ENCODE measurements at places on chromosomes 6 and 20.
A peak's percentile ranks its signal among the peaks of the same experiment; 100 is the strongest.

DNA sequence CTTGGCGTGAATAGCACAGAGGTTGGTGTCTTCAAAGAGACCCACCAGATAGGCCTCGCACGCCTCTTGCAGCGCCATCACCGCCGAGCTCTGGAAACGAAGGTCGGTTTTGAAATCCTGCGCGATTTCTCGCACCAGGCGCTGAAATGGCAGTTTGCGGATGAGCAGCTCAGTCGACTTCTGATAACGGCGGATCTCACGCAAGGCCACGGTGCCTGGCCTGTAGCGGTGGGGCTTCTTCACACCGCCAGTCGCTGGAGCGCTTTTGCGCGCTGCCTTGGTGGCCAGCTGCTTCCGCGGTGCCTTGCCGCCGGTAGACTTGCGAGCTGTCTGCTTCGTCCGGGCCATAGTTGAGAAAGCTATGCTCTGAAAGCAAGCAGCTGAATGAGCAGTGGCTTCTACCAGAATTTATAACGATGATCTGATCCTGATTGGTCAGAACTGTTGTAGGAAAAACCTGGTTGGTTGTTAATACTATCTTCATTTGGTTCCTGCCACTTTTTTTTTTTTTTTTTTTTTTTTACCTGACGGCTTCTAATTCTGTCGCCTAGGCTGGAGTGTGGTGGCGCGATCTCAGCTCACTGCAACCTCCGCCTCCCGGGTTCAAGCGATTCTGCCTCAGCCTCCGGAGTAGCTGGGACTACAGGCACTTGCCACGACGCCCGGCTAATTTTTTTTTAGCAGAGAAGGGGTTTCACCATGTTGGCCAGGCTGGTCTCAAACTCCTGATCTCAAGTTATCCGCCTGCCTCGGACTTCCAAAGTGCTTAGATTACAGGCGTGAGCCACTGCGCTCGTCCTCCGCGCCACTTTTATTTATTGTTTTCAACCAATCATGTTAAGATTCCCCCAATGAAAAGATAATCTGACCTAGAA is 21.5 kb downstream of the OR2B2 start:
- DNase-seq: peak; percentile 64

DNA sequence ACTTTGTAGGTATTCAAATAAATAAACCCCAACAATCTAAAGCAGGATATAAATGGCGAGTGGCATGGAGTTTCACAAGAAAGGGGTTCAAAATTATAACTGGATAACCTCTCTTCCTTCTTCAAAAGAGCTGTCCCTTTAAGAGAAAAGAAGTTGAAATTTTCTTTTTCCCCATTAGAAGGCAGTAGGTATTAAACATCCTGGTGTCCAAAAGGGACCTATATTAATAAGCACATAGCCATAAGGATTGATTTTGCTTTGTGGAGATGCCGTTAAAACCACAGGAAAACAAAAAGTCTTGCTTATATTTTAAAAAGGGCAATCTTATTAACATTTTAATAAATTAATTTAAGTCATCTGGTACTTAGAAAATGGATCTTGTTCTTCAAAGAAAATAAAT is 76.5 kb downstream of the LYRM4 start:
- no peak for DNase-seq

DNA sequence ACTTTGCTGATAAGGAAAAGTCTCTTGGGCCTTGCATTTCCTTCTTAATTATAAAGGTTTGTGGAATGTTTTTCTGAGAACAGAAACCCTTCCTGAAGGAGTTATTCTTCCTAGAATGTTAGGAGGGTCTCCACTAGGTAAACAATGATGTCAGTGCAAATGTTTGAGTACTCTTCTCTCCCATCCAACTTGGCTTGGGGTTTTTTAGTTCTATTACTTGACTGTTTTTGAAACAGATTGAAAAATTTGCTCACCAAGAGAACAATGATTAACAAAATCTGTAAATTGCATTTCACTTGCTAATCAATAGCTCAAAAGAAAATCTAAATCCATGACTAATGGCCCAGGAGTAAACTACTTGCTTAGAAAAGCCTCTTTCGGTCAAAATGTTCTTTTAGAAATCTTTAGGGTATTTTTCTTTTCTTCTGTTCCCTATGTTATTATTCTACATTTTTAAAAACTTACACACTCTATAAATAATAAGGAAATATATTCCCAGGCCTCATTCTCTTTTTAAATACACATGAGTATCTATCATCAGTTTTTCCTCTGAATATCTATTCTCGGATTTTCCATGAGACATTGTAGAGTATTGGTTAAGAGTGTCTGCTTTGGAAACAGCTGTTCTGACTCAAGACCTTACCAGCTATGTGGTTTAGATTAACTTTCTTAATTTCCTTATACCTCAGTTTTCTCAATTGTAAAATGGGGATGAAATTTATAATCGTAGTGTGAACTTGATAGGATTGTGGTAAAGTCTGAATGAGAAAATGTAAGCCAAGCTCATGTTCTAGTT is 234.2 kb upstream of the CITED2 start:
- no peak for DNase-seq

DNA sequence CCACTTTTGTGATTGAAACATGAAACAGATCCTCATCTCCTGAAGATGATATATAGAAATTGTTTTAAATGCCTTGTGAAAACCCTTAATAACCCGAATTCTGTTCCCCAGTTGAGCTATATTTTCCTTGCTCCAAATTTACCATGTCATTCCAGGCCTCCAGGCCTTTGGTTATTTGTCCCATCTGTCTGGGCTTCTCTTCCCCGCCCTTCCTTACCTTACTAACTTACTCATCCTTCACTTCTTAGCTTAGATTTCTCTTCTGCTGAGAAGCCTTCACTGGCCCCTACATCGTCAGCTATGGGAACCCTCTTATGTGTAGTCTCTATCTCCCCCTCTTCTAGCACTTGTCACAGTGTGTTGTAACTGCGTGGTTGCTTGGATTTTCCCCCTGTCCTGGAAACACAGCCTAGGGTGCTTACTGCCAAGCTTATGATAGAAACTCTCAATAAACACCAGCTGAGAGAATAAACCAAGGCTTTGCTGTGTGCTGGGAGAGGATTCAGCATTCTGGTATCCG is 68.6 kb downstream of the SGK1 start:
- DNase-seq: no peak

- no peak for DNase-seq
These were observed 13.1 kb upstream of the DCBLD1 start for GRCh38 chr6:117469356-117469755.

DNA sequence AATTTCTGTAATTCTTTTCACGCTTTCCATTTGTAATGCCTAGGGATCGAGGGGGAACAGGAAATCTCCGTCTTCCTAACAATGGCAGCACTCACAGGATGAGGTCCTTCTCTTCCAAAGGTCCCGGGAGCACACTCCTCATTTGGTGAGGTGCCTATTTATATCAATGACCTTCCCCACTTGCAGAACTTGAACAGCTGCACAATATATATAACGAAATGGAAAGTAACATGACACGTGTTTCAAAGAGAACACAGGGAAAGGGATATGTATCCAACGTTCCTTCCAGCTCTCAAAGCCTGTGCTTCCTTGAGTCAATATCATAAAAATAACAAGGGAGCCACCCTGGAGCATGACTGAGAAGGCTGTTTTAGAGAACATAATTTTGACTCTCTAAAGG is 78.6 kb upstream of the RBM24 start:
- DNase-seq: no peak

DNA sequence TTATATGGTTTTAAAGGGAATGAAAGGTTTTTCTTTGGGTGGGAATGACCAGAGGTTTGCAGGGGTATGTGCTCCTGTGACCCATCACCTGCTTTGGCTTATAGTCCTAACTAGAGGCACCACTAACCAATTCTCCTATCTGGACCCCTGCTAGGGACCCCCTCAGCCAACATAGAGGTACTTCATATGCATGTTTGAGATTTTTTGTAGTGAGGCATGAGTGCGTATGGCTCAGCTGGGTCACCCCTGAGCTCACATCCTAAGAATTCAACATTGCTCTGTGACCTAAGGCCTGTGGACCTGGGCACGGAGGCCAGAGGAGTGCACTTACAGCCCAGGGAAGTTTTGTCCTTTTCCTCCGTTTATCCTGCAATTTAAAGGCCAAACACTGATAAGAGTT is 68.4 kb upstream of the EEF1E1 start:
- DNase-seq: no peak

- no peak for DNase-seq
These were observed 860.8 kb upstream of the MAP3K7 start for GRCh38 chr6:91447530-91448254.

GRCh38 chr6:36824253-36824652 is 15.0 kb downstream of the CPNE5 start:
- no peak for DNase-seq

- no peak for DNase-seq
These were observed 23.3 kb upstream of the NHSL1 start for GRCh38 chr6:138522611-138523010.

DNA sequence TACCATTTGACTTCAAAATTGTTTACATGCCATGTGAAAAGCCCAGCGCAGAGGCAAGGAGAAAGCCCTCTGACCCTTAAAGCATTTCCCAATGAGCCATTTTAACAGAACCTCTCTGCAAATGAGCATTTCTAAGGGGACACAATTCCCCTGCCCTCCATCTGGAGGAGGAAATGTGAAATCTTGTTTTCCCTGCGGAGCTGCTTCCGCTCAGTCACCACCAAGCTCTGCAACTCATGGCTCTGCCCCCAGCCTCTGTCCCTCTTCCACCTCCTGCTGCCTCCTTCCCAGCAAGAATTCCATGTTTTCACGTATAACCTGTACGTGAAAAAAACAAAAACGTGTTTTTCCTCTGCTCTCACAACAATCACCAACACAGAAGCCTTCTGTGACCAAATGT is 12.3 kb downstream of the RIN2 start:
- DNase-seq: no peak

- DNase-seq: no peak
These were observed 22.7 kb upstream of the HIVEP1 start for GRCh38 chr6:11989386-11989785.

- DNase-seq: no peak
These were observed 312.2 kb downstream of the ADGRG6 start for GRCh38 chr6:142613981-142614380.

GRCh38 chr6:105193647-105194046 is 13.8 kb upstream of the POPDC3 start:
- no peak for DNase-seq

- DNase-seq: no peak
These were observed 227.7 kb upstream of the TSHZ2 start for GRCh38 chr20:52744441-52744840.

DNA sequence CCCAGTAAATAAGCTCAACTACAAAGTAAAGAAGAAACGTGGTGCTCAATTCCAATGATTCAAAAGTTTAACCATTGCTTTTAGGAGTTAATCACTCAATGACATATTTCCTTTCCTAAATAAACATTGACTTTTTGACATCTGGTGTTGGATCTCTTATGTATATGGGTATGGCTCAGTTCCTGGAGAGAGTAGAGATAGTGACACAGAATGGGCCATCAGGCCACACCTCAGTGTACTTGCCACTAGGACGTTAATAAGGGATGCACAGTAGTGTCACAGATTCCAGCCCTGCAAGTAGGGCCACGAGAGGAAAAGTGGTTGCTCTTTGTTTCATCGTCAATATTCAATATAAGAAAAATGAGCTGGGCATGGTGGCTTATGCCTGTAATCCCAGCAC is 48.9 kb upstream of the TXNDC5 start:
- no peak for DNase-seq

GRCh38 chr6:142387997-142388815 is 86.4 kb downstream of the ADGRG6 start:
- no peak for DNase-seq

DNA sequence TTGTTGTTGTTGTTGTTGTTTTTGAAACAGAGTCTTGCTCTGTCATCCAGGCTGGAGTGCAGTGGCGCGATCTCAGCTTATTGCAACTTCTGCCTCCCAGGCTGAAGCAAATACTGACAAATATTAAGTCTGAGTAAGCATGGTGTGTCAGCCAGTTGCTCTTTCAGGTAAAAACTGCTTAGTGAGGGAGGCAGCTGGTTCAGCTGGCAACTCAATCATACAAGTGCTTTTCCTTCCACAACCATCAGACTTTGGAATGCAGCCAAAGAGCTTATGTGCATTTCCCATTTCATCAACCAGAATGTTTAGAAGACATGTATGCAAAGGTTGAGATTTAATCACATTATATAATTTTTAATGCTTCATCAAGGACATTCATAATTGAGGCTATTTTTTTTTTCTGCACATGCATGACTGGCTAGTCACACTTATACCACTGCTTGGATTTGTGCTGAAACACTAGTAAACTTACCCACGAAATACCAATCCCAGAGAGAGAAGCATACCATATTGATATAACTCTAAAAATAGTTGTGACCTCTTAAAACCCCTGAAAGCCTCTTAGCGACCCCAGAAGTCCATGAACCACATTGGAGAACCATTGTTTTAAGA is 56.0 kb downstream of the CLIC5 start:
- DNase-seq: no peak

DNA sequence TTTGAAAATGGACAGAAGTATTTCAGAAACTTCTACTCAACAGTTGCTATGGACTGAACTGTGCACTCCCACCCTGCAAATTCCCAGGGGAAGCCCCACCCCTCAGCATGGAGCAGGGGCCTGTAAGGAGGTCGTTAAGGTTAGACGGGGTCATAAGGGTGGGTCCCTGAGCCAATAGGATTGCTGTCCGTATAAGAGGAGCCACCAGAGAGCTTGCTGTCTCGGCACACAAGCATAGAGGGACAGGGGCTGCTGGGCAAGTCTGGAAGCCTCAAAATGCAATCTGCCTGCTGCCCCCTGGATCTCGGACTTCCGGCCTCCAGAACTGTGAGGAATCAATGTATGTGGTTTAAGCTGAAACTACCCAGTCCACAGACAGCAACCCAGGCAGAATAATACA is 37.4 kb upstream of the AFDN start:
- DNase-seq: no peak

DNA sequence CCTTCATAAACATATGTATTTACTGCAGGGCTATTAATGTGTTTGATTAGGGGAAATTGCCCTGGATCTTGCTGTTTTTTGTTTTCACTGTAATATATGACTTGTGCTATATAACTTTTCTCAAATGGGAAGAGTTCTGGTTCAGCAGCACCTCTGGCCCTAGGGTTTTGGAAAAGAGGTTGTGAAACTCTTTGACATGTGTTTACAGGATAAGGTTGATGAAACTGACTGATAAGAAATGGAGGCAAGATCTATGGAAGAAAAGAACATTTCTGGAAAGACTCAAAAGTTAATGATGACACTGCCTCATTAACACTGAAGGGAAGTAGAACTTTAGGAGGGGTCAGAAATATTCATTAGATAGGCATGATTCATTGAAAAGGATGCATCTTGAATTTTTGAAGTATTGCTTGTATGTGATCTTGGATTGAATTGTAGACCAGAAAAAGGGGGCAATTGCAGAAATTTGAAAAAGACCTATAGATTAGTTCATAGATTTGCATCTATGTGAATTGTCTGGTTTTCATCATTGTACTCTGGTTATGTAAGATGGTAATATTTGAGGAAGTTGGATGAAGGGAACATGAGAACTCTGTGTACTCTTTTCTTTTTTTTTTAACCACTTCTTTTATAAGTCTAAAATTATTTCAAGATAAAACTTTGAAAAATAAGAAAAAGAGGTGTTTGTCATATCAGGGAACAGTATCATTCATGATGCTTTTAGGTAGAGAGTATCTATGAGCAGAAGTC is 54.0 kb downstream of the UTRN start:
- no peak for DNase-seq

- peak; percentile 53 for DNase-seq
These were observed at the start of gene BFSP1 for GRCh38 chr20:17530716-17531664. BFSP1 (minus strand) TSS chr20:17531379; CDS start chr20:17531329, 50 bp downstream.
